ENCODE measurements at places on chromosomes 2 and 18.

- DNase-seq: no peak
Measured at GRCh38 chr2:36561237-36561944, 36.6 kb downstream of the FEZ2 start.

DNA sequence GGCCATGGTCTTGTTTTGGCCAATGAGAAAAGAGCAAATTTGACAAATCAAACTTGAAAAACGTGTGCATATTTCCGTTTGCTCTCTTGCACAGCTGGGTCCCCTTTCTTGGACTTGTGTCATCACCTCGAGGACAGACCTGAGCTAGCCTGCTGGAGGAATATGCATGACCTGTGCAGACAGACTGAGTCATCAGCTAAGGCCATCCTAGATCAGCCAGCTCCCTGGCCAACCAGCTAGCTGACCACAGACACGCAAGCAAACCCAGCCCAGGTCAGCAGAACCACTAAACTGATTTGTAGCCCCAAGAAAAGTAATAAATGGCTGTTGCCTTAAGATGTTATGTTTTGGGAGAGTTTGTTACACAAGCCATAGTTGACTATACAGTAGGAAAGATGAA is 61.3 kb upstream of the PAX3 start:
- no peak for DNase-seq

- no peak for DNase-seq
Measured at GRCh38 chr18:47725656-47726055, 204.8 kb downstream of the SMAD2 start.

DNA sequence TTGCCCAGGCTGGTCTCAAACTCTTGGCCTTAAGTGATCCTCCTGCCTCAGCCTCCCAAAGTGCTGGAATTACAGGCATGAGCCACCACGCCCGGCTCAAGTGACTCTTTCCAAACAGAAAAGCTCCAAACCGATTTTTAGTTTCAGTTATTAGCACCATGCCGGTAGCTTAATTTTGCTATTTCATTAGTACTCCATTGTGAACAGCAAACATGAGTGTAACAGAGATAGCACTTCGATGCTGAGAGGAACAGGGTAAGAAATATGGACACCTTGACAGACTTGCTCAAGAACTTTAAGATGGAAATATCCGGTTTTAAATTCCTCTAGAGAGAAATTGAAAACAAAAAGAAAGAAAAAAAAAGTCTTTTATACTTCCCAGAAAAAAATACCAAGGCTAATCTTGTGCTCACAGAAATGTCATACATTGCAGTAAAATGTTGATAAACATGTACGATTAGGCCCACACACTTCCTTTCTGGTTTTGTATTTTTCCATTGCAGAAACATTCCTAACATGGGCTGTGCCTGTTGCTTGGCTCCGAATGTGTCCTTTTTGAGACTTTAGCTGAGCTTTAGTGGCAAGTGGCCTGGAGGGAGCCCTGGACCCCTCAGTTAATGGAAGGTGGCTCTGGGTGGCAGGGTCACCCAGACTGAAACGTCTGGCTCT is 18.3 kb downstream of the FHL2 start:
- no peak for DNase-seq

- no peak for DNase-seq
Measured at GRCh38 chr2:73998933-73999332, 14.2 kb downstream of the TET3 start.

GRCh38 chr2:177733-178132 is 86.1 kb downstream of the SH3YL1 start:
- DNase-seq: no peak

- no peak for DNase-seq
Measured at GRCh38 chr2:206955253-206955652, 15.9 kb downstream of the CPO start.

DNA sequence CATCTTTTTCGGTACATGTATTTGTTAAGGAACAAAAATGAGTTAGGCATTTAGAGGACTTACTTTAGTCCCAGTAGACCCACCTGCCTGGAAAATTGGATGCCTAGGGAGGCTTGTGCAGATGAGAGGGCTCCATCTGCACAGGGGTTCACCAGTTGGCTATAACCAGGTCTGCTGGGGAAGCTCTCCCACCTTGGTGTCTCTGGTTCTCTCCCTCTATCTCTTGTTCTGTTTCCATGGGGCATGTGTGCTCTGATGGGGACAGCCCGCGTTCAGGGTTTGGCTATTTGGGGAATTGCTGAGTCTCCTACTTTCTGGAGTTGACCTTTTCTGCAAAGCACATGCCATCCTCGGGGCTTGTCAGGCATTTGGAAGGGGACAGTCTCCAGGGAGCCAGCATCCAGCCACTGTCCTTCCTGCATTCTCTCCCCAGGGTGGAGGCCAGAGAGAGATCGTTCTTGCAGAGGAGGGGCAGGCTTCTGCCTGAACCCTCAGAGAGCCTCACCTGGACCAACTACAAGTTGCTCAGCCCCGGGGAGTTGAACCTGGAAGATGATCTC is 157.3 kb downstream of the KLHL29 start:
- DNase-seq: no peak

DNA sequence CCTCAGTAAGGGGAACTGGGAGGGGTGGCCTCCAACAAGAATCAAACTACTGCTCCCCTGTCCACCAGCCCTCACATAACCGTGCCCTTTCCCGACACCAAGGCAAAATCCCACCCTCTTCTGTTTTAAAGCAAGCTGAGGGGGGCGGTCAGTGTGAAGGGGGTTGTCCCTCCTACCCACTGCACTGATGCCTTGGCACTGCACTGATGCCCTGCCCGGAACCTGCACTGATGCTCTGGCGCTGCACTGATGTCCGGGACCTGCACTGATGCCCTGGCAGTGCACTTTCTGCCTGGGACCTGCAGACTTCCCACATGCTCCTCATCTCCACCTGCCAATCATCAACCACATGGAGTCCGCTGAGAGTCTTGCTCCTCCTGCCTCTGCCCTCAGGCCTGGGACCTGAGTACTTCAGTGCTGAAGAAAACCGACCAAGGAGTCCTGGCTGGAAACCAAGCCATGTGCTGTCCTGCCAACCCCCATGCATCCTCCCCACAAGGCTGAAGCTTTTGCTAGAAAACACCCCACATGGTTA is 179.5 kb downstream of the SMAD2 start:
- no peak for DNase-seq

DNA sequence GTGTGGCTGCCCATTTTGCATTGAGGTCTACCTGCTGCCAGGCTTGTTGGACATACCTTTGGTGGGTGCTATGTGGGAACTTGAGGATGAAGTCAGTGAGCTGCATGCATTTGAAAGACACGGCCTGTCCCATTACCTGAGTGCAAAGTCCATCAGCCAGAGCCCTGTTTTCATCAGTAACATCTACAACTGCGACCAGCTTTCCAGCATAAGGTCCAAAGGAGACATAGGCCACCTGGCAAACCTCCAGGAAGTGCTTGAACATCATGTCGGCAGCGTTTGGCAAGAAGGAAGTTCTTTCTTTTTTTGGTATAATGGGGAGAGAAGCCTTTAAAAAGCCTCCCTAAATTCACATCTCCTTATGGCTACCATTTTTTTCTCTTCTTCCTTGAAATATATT is 143.1 kb downstream of the FAM161A start:
- no peak for DNase-seq

- no peak for DNase-seq
Measured at GRCh38 chr18:5628512-5629255, 84.9 kb upstream of the EPB41L3 start.

GRCh38 chr2:110818767-110819481 is 86.6 kb downstream of the ACOXL start:
- DNase-seq: no peak

DNA sequence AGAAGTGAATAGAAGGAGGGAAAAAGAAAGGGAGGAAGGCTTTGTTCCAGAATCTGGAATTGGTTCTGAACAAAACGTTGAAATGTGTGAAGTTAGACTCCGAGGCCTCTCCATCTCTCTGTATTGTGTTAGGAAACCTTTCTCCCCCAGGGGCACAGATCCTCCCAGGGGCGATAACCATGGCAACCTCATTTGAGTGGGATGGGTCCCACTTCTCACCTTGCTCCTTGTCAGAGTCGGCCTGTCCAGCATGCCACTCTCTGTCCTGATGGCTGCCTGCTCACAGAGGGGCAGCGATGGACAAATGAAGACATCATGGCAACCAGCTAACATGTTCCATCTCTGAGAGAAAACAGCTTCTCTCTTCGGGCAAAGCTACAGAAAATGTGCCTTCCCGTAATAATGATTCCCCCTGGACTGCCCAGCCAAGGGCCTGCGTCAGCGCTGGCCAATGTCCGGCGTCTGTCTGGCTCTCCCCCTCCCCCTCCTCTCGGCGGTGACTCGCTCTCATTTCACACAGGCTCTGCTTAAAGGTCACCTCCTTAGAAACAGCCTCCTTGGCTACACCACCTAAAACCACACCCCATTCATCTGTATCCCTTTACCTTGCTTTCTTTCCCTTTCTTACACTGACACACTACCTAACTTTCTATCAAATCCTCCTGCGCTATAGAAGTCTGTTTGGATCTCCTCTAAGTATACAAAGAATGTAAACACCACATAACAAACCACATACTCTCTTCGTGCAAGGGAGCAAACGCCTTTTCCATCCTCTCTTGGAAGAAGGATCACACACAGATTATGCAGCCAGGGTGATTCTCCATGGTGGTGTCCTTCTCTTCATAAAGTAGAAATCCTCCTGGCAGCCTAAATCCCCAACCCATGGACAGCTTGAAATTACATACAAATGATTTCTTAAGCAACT is 32.1 kb upstream of the TTC39C start:
- no peak for DNase-seq
